ENCODE measurements at places on chromosomes 4 and X. TPM values are rescaled to one million over a fixed set of nuclear protein-coding genes. Genes with fewer than 3 reads are reported as not detected.

GSX2 gene
- total RNA-seq, result not detected

IL13RA2 gene
- 0.20 TPM for total RNA-seq

APLN gene
- 9.3 TPM for total RNA-seq

TENM3 gene
- 21.4 TPM for total RNA-seq

ARHGAP4 gene
- 2.8 TPM for total RNA-seq

NMU gene
- total RNA-seq, result 0.22 TPM

MAMLD1 gene
- total RNA-seq, result 0.22 TPM

Measured in lung microvascular endothelial cell (primary cell).